H9 (cell line): ENCODE measurements at places on chromosomes 1 and 21. TPM values are rescaled to one million over a fixed set of nuclear protein-coding genes. Genes with fewer than 3 reads are reported as not detected.

CD34 gene
- 0.02 and 0.35 TPM in 2 replicates for total RNA-seq

DNA sequence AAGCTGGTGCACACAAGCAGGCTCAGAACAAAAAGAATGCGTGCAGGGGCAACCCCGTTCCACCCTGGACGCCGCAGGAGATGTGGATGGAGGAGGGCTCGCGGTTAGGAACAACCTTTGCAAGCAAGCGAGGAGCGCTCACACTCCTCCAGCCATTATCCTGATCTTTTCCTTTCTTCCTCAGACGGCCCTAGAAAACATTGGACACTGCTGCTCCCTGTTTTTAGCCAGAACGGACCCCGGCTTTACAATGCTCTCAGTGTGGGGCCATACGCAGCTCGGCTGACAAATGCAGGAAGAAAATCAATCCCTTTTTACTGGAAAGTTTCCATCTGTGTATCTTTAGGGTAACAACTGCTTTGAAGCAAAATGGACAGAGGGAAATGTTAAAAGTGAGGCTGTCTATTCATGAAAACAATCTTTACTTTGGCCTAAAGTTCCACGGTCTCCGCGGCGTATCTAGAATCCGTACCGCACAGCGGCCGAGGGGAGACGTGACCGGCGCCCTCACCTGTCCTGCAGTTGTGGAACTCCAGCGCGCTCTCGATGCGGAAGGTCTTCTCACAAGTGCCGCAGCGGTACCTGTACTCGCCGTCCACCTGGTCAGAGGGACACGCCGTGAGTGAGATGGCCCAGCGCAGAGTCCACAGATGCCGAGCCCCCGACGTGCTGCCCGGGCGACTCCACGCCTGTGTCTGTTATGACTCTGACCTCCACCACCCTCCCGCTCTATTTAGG is 44.0 kb downstream of the PRDM15 start:
- DNase-seq = no peak

DNA sequence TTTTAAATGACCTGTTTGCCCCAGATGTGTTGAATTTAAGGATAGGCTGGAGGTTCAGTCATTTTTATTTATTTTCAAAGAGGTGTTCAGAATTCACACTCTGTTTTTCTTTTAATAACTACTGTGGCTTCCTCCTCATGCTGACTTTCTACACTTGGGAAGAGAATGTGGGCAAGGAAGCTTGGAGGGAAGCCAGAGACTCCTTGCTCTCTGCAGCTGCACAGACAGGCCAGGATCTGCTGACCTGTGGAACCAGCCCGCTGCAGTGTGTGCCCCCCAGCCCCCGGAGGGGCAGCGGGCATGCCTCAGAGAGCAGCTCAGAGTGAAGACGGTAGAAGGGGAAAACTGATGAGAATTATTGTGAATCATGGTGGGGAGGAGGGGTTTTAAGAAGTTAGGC is 16.9 kb downstream of the MGST3 start:
- no peak for DNase-seq

- DNase-seq = no peak
Measured at GRCh38 chr1:238254935-238255334, 364.2 kb upstream of the ZP4 start.

GRCh38 chr1:92957030-92957734 is 4.1 kb downstream of the DIPK1A start:
- no peak for DNase-seq

DNAI4 gene
- 0.81 and 1.4 TPM in 2 replicates for total RNA-seq

GRCh38 chr1:155977690-155978324 is 540 bp downstream of the ARHGEF2 start:
- DNase-seq = peak; percentile 45

GBP5 gene
- not detected in 2 replicates for total RNA-seq

DNA sequence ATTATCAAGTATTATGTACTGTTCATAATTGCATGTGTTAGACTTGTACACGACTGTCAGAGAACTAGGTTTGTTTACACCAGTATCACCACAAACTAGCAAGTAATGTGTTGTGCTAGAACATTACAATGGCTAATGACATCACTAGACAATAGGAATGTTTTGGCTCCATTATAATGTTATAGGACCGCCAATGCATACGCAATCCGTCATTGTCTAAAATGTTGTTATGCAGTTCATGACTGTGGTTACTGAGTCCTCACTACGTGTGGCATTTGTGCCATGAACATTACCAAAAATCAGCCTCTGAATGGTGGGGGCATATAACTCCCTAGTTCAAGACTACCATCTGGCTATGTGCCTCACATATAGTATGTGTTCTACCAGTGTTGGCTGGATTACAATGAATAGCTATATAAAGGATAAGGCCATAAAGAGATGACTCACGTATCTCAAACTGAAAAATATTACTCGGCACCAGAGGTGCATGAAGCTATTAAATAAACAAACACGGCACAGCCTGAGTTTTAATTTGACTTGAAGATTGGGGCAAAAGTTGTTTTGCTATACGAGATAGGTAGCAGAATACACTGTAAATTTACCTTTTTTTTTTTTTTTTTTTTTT is 89.1 kb upstream of the COL24A1 start:
- no peak for DNase-seq

ZNF281 gene
- total RNA-seq = 71.9 and 75.2 TPM in 2 replicates

DNA sequence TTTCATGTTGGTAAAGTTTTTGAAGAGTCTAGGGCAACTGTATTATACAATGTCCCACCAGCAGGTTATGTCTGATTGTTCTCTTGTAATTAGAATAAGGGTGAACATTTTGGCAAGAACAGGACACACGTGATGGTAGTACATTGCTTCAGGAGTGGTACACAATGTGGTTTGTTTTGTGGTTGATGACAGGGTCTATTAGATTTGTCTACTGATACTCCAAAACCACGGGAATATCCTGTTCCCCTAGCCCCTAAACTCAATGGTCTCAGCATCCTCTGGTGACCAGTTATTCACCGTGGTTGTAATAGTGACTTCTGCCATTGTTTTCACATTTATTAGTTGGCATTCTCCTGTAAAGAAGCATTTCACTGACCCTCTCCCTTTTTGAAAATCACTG is 22.1 kb upstream of the ACTA1 start:
- no peak for DNase-seq

DNA sequence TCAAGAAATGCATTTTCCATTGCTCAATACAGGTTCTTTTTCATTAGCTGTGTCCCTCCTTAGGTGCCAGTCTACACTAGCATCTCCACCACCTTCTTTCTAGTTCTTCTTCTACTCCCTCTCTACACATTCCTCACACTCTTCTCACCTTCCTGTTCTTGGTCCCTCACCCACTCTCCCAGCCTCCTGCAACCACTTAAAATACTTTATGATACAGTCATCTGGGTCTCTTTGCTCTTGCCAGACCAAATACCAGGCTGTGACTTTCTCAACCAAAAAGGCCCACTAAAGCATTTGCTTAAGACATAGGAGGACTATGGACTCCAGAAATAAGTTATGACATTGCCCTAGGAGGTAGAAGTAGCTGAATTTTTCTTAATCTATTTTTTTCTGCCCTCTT is 35.1 kb downstream of the PIGM start:
- no peak for DNase-seq

GRCh38 chr1:244049162-244050013 is 1.7 kb upstream of the ZBTB18 start:
- DNase-seq = no peak

- no peak for DNase-seq
Measured at GRCh38 chr1:234933475-234933874, 195.2 kb downstream of the TOMM20 start.
